Iris pigment epithelial cell (primary cell): ENCODE measurements at places on chromosomes 3 and 15.
A peak's percentile ranks its signal among the peaks of the same experiment; 100 is the strongest.

GRCh38 chr15:74396146-74396438 is 28.6 kb upstream of the CYP11A1 start:
- DNase-seq = no peak

DNA sequence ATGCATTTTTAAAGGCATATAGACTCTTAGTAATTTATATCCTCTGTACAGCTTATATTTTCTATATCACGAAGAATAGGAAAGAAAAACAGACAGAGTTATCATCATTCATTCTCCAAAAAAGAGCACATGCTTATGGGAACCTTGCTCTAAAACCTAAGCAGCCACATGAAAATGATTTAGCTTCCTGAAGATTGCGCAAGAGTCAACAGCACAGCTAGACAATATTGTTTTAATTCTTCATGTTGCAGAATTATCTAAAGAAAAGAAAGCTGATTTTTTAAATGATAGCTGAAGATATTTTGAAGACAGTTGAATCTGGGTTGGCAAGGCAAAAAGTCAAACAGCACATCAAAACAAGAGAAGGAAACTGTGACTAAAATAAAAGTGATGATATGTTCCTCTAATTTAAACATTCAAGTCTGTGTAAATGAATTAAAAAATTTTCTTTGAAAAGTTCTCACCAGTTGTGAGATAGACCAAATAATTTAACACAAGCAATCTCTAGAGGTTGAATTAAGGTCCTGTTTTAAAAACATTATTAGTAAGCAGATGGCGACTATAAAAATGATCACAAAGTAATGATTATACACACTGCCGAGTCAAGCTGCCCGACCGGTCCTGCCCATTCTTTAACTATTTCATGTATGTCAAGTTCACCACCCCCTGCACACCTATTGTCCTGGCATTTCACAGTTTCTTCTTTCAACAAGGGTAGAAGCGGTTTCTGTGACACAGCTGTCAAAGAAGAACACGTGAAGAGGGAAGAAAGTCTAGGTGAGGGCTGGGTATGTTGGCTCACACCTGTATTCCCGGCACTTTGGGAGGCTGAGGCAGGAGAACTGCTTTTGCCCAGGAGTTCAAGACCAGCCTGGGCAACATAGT is 74.2 kb upstream of the BHLHE40 start:
- peak; percentile 78 for DNase-seq

- peak; percentile 50 for DNase-seq
These were observed 310.4 kb downstream of the PLCL2 start for GRCh38 chr3:17195192-17195611.

GRCh38 chr3:9222049-9222448 is 27.4 kb downstream of the SRGAP3 start:
- no peak for DNase-seq

DNA sequence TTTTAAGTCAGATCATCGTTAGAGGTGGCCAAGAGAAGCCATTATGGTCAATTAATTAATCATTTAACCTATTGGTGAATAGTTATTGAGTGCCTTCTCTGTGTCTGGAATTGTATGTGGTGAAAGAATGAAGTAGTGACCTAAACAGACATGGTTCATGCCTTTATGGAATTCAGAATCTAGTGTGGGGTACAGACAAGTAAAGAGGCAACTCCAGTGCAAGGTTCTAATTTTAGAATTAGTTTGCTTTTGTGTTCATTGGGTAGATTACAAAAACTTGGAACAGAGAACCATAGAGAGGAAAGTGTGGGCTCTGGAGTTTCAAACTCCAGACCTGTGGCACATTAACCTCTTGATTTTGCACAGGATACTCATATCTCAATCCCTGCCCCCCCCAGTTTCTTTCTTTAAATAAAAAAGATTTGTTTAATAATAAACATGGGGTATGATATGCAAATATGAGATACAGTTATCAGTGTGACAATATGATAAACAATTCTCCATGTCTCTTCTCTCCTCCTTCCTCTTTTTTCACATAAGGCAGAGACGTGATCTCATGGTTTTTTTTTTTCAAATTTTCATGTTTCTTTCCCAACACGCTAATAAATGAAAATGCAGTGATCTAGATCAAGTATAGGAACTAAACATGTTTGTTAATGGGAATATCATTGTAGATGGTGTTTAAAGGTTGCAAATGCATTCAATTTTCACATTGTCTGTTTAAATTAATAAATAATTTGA is 117.9 kb downstream of the MITF start:
- DNase-seq = no peak

DNA sequence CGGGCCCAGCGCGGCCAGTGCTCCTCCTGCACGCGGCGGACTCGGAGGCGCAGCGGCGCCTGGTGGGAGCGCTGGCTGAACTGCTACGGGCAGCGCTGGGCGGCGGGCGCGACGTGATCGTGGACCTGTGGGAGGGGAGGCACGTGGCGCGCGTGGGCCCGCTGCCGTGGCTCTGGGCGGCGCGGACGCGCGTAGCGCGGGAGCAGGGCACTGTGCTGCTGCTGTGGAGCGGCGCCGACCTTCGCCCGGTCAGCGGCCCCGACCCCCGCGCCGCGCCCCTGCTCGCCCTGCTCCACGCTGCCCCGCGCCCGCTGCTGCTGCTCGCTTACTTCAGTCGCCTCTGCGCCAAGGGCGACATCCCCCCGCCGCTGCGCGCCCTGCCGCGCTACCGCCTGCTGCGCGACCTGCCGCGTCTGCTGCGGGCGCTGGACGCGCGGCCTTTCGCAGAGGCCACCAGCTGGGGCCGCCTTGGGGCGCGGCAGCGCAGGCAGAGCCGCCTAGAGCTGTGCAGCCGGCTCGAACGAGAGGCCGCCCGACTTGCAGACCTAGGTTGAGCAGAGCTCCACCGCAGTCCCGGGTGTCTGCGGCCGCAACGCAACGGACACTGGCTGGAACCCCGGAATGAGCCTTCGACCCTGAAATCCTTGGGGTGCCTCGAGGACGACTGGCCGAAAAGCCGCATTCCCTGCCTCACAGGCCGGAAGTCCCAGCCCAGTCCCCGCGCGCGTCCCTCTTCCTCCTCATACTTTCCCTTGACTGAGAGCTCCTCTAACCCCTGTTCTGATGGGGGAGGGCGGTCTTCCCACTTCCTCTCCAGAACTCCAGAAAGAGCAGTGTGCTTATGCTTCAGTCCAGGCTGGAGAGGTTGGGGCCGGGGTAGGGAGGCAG is 1.4 kb upstream of the IL17RC start:
- peak; percentile 67 for DNase-seq

DNA sequence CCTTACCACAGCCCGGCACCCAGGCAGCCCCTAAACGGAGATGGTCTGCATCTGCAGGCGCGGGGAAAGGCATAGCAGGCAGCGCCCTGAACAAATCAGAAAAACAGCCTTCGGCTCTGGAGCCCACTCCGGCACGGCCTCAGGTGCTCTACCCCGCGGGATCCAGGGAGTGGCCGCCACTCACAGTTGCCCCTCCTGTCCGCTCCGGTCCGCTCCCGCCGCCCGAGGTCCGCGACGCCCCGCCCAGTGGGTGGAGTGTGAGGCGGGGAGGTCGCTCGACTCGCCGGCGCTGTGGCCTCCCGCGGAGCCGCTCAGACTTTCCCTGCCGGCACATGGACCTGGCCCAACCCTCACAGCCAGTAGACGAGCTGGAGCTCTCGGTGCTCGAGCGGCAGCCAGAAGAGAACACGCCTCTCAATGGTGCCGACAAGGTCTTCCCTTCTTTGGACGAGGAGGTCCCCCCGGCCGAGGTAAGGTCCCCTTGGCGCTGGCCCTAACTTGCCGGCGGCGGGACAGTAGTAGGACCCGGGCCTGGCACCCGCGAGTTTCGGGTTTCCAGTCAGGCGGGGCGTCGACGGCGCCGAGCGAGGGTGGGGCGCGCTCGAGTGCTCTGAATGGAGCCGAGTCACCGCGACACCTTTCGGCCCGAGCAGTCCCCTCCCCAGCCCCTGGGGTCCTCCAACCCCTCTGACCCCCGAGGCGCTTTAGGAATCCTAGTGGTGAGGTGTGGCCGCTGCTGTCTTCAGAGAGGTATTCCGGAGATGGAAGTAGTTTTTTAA is at the start of gene C3orf52:
TSS of gene C3orf52 (plus strand) at position 314 of the 779 bp plus-strand sequence. CDS start at position 333, 19 bp downstream.
- DNase-seq = peak; percentile 86

GRCh38 chr3:58683001-58683458 is 16.5 kb upstream of the FAM3D start:
- DNase-seq = no peak

- DNase-seq = no peak
These were observed 130.5 kb upstream of the BFSP2 start for GRCh38 chr3:133269393-133269792.

DNA sequence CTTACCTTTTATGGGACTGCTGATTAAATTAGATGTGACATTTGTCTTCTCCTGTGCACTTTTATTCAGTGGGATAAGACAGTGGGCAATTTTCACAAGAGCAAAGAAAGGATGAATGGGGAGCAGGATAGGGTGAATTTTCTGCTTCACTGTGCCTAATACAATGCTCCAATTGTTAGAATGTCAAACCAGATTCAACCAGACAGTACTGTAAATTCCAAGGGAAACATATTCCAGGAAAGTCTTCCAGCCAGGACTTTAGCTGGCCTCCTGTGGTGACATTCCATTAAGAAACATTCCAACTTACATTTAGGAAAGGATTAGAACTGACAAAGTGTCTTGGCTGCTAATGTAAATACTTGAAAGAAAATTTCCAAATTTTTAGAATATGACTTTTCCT is 100.1 kb upstream of the PROK2 start:
- no peak for DNase-seq

DNA sequence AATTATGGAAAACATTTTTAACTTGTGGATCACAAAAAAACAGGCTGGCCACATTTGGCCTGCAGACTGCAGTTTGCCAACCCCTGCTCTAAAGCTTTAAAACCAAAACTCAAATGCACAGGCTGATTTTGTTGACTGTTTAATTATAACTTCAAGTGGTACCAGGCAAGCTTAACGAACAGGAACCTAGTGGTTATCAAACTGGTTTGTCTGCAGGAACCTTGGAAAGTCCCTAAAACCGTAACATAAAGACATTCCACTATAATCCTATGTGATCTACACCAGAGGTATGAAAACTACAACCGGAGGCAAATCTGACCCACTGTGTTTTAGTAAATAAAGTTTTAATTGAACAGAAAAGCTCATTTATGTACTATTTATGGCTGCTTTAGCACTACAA is 52.4 kb downstream of the TBL1XR1 start:
- peak; percentile 40 for DNase-seq

GRCh38 chr15:62933386-62933785 is 109.2 kb upstream of the TPM1 start:
- DNase-seq = no peak

DNA sequence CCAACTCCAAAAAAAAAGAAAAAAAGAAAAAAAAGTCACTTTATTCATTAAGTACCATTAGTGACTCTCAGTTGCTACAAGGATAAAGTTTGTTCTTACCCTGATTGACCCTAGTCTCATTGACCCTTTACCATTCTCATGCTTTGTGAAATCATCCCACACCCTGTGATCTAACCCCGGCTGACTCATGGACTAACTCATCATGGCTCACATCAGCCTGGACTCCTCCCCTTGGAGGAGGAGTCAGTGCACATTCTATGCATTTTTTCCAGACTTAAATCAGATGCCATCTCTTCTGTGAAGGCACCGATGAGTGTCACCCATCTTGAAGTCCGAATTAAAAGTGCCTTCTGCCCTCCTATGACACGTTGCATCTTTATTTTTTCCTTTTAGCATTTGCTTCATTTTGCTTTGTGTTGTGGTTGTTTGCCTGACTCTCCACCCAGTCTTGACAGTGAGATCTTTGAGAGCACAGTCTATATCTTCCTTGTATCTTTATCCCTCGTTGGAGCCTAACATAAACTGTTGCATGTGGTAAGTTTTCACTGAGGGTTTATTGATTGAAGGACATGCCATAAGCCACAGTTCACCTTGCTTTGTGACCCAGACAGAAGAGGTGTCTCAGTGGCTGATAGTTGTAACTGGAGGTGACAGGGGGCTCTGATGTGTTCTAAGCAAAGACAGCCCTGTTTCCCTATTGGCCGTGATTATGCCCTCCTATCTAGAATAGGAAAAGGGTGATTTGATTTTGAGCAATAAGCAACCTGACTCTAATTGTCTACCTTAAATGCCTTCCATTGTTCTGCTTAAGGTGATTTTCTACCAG is 72.1 kb downstream of the IL1RAP start:
- DNase-seq = peak; percentile 96

GRCh38 chr3:143339451-143339850 is 219.9 kb downstream of the CHST2 start:
- DNase-seq = no peak

GRCh38 chr15:58297639-58298038 is 134.2 kb upstream of the LIPC start:
- no peak for DNase-seq

DNA sequence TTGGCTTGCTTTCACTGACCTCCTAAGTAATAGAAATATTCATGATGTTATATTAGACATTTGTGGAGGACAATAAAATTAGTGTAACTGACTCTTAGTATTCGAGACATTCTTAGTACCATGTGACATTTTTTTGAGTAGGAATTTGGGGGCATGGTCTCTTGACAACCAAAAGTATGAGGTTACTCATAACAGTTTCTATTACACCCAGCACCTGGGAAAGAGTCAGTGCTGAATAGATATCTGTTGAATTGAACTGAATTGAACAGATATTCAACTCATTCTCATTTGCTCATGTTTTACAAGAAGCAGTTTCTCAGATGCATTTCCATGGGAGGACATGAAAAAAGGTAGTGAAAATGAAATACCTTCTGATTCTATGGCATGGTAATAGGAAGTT is 84.4 kb downstream of the CMSS1 start:
- peak; percentile 73 for DNase-seq

DNA sequence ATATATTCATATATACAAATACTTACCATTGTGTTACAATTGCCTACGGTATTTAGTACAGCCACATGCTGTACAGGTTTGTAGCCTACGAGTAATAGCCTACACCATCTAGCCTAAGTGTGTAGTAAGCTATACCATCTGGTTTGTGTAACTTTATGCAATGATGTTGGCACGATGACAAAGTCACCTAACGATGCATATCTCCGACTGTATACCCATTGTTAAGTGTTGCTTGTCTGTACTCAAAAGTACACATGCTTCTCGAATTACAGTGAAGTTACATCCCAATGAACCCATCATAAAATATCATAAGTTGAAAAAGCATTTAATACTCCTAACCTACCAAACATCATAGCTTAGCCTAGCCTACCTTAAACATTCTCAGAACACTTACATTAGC is 327.1 kb downstream of the KBTBD8 start:
- no peak for DNase-seq

GRCh38 chr3:71958533-71958932 is 173.6 kb upstream of the PROK2 start:
- no peak for DNase-seq

DNA sequence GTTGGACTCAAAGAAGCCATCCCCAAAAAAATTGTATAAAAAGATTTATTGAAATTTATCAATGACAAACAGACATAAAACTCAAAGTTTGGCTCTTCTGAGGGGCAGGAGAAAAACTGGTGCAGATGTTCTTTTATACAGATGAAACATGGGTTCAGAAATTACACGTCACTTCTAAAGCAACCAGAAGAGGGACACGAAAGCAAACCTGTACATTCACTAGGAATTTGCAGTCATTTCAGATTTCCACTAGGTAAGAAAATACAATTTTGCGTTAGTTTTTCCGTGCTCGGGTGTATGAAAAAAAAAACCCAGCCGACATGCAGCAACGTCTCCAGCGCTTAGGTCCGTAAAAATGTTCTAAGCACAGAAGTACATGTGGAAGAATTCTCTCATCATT is 41.8 kb downstream of the ANP32A start:
- no peak for DNase-seq

- no peak for DNase-seq
These were observed 30.3 kb upstream of the SPESP1 start for GRCh38 chr15:68900027-68900426.
